ENCODE measurements at places on chromosomes 12 and 14.
A peak's percentile ranks its signal among the peaks of the same experiment; 100 is the strongest.

- DNase-seq, result peak; percentile 32
Observed at GRCh38 chr12:29164477-29165393, 15.7 kb downstream of the FAR2 start.

GRCh38 chr12:71760471-71760870, 5.8 kb downstream of the RAB21 start:
- DNase-seq, result no peak

DNA sequence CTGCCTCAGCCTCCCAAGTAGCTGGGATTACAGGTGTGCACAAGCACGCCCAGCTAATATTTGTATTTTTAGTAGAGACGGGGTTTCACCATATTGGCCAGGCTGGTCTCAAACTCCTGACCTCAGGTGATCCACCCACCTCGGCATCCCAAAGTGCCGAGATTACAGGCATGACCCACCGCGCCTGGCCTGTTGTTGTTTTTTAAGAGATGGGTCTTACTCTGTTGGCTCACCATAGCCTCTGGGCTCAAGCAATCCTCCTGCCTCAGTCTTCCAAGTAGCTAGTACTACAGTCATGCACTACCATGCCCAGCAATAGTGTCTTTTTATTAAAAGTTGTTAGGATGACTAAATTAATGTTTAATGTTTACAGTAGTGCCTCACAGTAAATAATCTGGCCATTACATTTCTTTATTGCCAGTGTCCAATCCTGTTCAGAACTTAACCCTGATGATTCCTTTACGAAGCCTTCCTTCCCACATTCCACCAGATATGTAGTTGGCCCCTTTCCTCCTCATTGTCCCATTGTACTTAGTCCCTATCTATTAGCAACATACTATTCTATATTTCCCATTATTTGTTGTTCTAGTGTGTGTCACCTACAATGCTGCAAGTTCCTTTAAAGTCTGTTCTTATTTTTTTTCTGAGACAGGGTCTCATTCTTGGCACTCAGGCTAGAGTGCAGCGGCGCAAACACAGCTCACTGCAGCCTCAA, 8.8 kb upstream of the SMARCC2 start:
- no peak for DNase-seq

GRCh38 chr12:122085591-122085990, 7.0 kb downstream of the MLXIP start:
- DNase-seq, result no peak

- peak; percentile 30 for DNase-seq
Observed at GRCh38 chr14:52961060-52961639, 10.3 kb upstream of the FERMT2 start.

- DNase-seq, result no peak
Observed at GRCh38 chr14:56678838-56679237, 99.2 kb downstream of the TMEM260 start.

- no peak for DNase-seq
Observed at GRCh38 chr12:12882288-12882687, 9.1 kb upstream of the GPRC5A start.

GRCh38 chr14:20827326-20827725, 24.7 kb upstream of the RNASE1 start:
- no peak for DNase-seq

DNA sequence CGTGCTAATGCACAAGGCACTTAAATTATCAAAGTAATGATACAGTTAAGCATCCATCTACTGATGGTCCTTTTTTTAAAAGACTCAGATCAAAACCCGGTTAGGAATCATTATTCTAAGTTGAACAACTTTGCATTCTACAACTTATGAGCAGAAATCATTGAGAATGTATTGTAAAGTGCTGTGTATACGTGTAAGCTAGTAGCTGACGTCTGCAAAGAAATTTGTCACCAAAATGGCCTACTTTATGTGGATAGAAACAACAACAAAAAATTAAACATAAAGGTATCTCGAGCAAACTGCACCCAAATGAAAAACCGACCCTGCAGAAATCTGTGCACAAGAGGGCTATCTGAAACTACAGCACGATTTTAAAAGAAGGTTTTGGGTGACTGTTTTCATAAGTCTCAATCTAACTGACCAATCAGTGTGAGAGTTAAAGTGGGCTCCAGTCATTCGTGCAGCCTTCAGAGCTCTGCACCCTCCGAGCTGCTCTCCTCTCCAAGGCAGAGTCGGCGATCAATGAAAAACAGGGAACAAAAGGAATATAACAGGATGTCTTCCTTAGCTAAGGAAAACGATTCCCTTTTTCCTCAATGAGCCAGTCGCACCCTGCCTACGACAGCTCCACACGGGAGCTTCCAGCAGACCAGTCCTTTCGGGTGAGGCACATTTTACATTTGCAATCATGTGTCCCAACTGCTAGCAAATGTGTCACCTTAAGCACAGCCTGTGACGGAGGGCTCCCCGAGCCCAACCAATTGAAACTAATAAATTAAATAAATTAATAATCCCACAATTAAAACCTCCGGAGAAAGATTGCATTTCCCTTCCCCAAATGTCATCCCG, 200.7 kb upstream of the FOXN3 start:
- peak; percentile 40 for DNase-seq
